ENCODE measurements at places on chromosomes 5 and 9.

GRCh38 chr5:31225118-31225517, 31.6 kb downstream of the CDH6 start:
- no peak for DNase-seq

DNA sequence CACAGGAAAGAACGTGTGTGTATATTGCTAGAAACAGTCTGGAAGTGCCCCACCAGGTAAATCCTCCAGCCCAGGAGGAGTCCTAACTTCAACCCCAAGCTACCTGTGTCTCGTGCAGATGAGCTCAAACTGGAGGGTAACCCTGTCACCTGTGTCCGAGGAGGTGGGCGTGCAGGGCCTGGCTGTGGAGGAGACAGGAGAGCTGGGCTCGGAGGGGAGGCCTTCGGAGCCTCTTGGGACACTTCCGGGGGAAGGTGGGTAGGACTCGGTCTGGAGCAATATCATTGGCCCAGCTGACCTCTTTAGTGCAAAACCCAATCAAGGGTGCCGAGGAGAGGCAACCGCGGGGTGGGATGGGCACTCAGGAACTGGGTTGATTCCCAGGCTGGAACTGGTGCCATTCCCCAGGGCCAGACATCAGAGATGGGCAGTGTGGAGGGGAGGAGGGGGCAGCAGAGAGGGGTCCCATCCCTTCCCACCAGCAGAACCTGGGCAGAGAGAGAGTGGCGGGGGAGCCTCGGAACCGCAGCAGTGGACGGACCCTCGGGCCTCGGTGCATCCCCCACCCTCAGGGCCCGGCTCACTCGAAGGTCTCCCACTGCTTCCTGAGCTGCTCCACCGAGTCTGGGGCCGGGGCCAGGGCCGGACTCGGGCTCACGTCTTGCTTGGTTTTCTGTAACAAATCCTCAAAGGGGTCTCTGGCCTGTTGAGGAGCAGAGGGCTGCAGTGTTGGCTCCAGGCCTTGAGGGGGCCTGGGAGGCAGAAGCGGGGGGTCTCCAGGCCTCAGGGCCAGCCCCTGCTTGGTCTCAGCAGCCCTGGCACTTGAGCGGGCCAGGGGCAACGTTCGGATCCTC, 25.1 kb downstream of the CRB2 start:
- no peak for DNase-seq

GRCh38 chr9:126326228-126327005, at the start of gene MVB12B:
TSS of gene MVB12B (plus strand) at chr9:126326829. CDS start at chr9:126326930, 101 bp downstream.
- no peak for DNase-seq

DNA sequence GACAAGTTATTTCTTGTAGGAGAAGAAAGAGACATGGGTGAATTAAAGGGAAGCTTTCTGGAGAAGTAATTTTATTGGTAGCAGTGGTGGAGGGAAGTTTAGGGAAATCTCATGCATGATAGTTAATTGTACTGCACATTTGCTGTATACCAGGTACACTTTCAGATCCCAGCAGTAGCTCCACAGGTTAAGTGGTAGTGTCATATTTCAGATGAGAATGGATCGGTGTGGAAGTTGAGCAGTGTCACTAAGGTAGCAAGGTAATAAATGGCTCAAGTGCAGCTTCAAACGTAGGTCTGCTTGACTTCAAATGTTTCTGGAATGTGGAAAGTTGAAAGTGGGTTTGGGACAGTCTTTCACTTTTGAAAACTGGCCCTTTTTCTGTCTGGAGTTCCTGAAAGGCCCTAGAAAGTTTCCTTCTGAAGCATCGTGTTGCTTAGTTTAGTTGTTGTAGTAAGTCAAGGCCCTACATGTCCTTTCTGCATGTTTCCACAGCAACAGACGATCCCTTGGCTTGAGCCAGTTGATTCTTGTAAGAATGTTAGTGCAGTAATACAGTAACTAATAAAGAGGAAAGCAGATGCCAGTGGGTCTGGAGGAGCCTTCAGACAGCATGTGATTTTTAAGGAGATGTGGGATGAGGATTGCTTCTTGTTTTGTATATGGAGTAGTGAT, 3.7 kb downstream of the CLTA start:
- no peak for DNase-seq
